ENCODE measurements at places on chromosomes 6 and 20.

DNA sequence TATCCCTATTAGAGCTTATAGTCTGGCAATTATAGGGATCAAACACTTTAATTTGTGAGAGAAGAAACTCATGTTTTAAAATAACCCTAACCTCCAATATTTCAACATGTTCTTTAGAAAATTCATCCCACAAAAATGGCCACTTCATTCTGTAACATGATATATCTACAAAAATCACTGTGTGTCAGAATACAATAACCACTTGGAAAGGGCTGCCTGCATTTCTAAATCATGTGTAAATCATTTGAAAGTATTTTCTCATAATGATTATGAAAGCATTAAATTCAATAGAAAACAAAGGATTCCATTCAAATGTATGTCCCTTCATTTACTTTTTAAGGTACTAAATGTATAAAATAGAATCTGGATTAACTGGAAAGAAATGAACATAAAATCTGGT, 101.4 kb upstream of the NHSL1 start:
- DNase-seq, result no peak

- no peak for DNase-seq
Observed at GRCh38 chr20:46350986-46351267, 42.6 kb upstream of the CDH22 start.

GRCh38 chr20:2952766-2953165, 79.5 kb downstream of the PTPRA start:
- DNase-seq, result no peak

DNA sequence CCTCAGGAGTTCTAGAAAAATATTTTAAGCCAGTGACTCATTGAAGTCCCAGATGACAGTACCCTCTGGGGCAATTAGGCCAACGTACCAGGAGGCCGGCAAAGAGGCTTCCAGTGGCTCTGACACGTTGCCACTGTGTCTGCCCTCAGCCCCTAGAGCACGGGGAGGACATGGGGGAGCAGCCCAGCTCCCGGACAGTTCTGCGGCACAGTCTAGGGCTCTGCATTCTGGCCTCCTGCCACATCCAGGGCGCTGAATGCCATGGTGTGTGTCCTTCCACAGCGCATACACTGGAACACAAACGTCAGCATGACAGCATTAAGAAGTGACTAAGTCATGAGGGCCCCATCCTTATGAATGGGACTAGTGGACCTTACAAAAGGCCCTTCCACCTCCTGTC, 156.2 kb downstream of the RNASET2 start:
- DNase-seq, result no peak

DNA sequence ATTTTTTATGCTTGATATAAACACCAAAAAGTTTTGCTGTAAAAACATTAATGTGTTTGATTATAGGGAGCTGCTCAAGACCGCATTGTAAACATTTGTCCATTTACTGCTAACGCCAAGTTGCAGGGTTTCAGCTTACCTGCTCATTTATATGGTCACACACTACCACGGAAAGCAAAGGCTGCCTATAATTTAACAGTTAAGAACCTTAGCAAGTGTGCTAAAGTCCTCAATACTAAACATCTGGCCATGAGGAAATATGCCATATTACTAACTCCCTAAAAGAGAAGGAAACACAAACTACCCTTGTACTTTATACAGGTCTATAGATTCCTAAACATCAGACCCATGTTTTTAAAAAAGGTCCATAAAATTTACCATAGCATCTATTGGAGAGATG, 129.5 kb downstream of the ASCC3 start:
- DNase-seq, result no peak

- DNase-seq, result no peak
Observed at GRCh38 chr6:80174900-80175572, 68.6 kb downstream of the BCKDHB start.

GRCh38 chr20:43558412-43559146, at the start of gene SGK2:
Gene SGK2, plus strand, starts transcription at chr20:43559027. Its CDS starts 7,469 bp downstream, at chr20:43566496.
- no peak for DNase-seq

DNA sequence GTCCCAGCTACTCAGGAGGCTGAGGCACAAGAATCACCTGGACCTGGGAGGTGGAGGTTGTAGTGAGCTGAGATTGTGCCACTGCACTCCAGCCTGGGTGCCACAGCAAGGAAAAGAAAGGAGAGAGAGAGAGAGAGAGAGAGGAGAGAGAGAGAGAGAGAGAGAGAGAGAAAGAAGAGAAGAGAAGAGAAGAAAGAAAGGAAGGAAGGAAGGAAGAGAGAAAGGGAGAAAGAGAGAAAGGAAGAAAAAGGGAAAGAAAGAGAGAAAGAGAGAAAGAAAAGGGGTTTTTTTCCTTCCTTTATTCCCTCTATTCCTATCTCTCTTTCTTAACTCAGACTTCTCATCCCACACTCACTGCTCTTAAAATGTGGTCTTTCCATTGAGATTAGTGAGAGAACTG, 238.7 kb upstream of the PRDM1 start:
- no peak for DNase-seq

GRCh38 chr20:21640556-21640955, 64.9 kb upstream of the PAX1 start:
- no peak for DNase-seq

- no peak for DNase-seq
Observed at GRCh38 chr6:9250852-9251251, 815.5 kb upstream of the SLC35B3 start.

- DNase-seq, result no peak
Observed at GRCh38 chr20:22866812-22867341, 168.2 kb upstream of the SSTR4 start.

DNA sequence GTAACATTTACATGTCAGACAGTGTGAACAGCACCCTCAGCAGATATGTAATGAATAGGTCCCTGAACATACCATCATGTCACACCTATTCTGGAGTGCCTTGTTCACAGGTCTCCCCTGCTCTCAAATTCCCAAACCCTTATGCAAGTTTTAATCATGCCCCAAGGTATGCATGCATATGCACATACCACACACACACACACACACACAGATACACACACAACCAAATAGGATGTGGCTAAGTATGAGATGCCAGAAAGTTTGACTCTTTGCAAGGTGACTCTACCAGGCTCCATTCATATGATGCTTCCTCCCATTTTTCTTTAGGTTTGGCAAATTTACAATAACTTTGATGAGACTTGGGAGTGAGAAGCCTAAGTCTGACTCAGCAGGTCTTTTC, 243.8 kb upstream of the IRAK1BP1 start:
- no peak for DNase-seq

DNA sequence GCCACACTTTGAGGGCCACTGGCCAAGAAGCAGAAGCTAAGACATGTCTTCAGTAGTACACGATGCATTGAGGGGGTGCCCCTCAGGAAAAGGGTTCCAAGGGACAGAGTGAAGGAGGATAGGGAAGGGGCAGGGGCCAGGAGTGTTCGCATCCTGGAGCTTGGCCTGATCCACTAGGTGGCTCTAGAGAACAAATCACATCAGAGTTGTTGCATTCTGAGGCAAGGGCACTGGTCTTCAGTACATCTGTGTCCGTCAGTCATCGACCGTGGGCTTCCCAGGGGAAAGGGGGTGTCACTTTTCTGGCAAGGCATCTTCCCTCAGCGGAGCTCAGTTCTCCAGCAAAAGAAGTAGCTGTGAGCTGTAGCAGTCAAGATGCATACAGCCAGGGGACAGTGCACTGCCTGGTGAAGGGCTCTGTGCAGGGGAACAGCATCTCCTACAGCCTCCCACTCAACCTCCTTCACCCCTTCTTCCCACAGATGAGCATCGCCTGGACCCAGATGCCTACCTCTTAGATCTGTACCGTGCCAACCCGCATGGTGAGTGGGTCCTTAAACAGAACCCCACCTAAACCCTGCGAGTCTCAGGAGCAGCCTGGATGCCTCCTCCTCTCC, 47.8 kb downstream of the ARHGAP40 start:
- no peak for DNase-seq

- DNase-seq, result no peak
Observed at GRCh38 chr6:41538556-41539182, 7.5 kb upstream of the FOXP4 start.

DNA sequence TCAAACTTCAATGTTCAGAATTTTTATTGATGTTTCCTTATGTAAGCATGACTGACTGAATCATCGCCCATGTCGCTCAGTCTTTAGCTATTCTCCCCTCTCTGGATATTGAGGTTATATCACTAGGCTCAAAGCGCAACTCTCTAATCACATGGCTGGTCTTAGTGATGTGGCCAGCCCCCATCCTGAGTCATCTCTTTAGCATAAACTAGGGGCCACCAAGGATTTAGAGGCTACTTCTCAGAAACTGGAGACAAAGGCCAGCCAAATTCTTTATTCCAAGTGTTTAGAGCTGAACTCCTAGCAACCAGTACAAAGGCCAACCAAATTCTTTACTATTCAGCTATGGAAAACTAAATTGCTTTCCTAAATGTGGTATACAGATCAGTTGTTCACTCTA, 61.4 kb downstream of the FAM135A start:
- no peak for DNase-seq

DNA sequence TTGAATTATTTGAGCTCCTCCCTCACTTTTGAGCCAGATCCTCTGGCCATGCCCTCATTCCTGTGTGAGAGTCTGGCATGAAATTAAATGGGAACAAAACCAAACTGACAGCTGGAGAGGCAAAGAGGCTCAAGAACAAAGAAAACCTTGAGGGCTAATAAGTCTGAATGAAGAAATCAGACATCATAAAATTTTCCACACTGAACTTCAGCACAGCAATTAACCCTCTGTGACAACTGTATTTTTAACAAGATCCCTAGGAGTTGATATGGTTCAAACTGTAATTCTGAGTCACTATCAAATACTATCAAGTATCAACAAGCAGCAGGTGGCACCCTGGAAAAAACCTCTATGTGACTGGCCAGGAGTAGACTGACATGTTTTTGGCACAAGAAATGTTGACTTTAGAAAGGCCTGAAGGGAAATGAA, 109.4 kb upstream of the EMILIN3 start:
- no peak for DNase-seq

GRCh38 chr6:35722121-35722761, 14.6 kb upstream of the ARMC12 start:
- no peak for DNase-seq

Data from central memory CD4-positive, alpha-beta T cell (primary cell).